ENCODE measurements at places on chromosomes 2 and 18. TPM values are rescaled to one million over a fixed set of nuclear protein-coding genes. Genes with fewer than 3 reads are reported as not detected.

DNA sequence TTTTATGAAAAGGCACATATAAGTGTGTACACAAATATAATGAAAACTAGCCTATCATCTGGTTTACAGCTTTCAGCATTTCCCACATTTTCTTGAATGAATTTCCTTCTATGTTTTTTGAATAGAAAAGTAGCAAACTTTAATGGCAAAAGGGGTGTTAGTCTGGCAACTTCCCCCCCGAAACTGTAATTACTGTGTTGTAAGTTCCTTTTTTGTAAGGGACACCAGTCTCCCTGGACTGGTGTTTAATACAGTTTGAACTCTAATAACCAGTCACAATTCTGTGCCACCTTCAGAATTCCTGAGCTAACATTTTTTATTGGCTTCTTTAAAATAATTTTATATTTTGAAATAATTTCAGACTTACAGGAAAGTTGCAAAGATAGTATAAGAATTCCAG lies 94.2 kb downstream of the ACSL3 start:
- DNase-seq = no peak
- H3K27me3 ChIP-seq = no peaks in the 10 kb centered on the region
- no peaks in the 10 kb centered on the region for H3K4me1 ChIP-seq
- H3K27ac ChIP-seq = no peak overlapping the region
- H3K4me3 ChIP-seq = no peak overlapping the region
- H3K36me3 ChIP-seq = no peaks in the 10 kb centered on the region

- H3K27me3 ChIP-seq = no peaks in the 10 kb centered on the region
- no peak overlapping the region for H3K27ac ChIP-seq
- H3K36me3 ChIP-seq = no peaks in the 10 kb centered on the region
- no peak for DNase-seq
- no peak overlapping the region for H3K4me3 ChIP-seq
These were observed 296.1 kb downstream of the RND3 start for GRCh38 chr2:150191349-150191748.

DNA sequence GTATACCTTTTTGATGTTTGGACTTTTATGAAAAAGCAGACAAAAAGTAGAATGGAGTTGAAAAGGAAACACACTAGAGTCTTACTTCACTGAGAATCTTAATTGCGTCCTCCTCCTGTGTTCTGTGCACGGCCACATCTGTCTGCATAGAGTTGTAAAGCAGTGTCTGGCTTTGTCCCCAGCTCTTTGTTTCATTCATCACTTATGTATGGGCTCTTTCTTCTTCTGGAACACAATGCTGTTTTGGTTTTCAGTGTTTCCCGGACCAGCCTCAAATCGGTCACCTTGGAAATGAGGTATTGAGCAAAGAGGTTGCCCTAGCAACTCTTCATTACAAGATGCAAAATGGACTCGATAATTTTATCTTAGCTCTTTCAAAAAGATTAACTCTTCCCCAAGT lies 104.3 kb upstream of the CNGA3 start:
- H3K27ac ChIP-seq = no peak overlapping the region
- peaks cover 4% of the 10 kb centered on the region for H3K27me3 ChIP-seq
- H3K36me3 ChIP-seq = no peaks in the 10 kb centered on the region
- DNase-seq = no peak
- no peak overlapping the region for H3K4me3 ChIP-seq

- no peak for DNase-seq
- no peak overlapping the region for H3K27ac ChIP-seq
- peaks cover 8% of the 10 kb centered on the region for H3K4me1 ChIP-seq
- no peaks in the 10 kb centered on the region for H3K27me3 ChIP-seq
- peaks cover 55% of the 10 kb centered on the region for H3K36me3 ChIP-seq
- no peak overlapping the region for H3K4me3 ChIP-seq
These were observed 7.5 kb downstream of the HSBP1L1 start for GRCh38 chr18:79971986-79972385.

DNA sequence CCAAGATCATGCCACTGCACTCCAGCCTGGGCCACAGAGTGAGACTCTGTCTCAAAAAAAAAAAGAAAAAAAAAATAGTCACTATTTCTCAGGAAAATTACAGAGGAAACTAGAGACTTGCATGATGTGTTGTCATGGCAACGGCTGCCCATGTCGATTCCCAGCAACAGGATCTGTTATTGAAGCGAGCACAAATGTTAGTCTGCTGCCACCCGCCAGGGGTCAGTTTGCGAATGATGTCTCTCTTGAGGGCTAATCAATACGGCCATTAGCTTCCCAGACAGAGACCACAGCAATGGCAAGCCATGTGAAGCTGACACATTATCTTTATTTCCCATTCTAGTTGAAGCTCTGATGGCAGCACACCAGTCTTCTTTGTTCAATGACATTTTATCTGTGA lies 32.4 kb upstream of the ACYP2 start:
- no peak for DNase-seq
- H3K36me3 ChIP-seq = peaks cover 3% of the 10 kb centered on the region
- no peak overlapping the region for H3K27ac ChIP-seq
- H3K4me3 ChIP-seq = no peak overlapping the region
- H3K27me3 ChIP-seq = no peaks in the 10 kb centered on the region

GRCh38 chr2:196225213-196225612 lies 53.8 kb upstream of the STK17B start:
- no peaks in the 10 kb centered on the region for H3K4me1 ChIP-seq
- no peak overlapping the region for H3K27ac ChIP-seq
- no peak for DNase-seq
- peaks cover 22% of the 10 kb centered on the region for H3K36me3 ChIP-seq
- H3K4me3 ChIP-seq = no peak overlapping the region
- no peaks in the 10 kb centered on the region for H3K27me3 ChIP-seq

GRCh38 chr2:118714118-118714517 lies 133.3 kb downstream of the EN1 start:
- H3K36me3 ChIP-seq = no peaks in the 10 kb centered on the region
- no peak overlapping the region for H3K27ac ChIP-seq
- no peaks in the 10 kb centered on the region for H3K4me1 ChIP-seq
- H3K27me3 ChIP-seq = peaks cover 11% of the 10 kb centered on the region
- DNase-seq = no peak

GRCh38 chr18:37574113-37574512 lies 8.5 kb upstream of the CELF4 start:
- peaks cover 24% of the 10 kb centered on the region for H3K4me1 ChIP-seq
- no peak overlapping the region for H3K4me3 ChIP-seq
- no peak for DNase-seq
- no peaks in the 10 kb centered on the region for H3K36me3 ChIP-seq
- no peak overlapping the region for H3K27ac ChIP-seq
- peaks cover 79% of the 10 kb centered on the region for H3K27me3 ChIP-seq

- H3K36me3 ChIP-seq = peaks cover 50% of the 10 kb centered on the region
- DNase-seq = no peak
- no peak overlapping the region for H3K27ac ChIP-seq
- no peaks in the 10 kb centered on the region for H3K27me3 ChIP-seq
These were observed 24.6 kb downstream of the PRKRA start for GRCh38 chr2:178426388-178426787.

- H3K27ac ChIP-seq = peak overlapping the region; percentile 94
- H3K4me1 ChIP-seq = peaks cover 94% of the 10 kb centered on the region
- H3K4me3 ChIP-seq = peak overlapping the region; percentile 94
- no peaks in the 10 kb centered on the region for H3K27me3 ChIP-seq
These were observed 63.9 kb downstream of the LRRFIP1 start for GRCh38 chr2:237691029-237691907.

DNA sequence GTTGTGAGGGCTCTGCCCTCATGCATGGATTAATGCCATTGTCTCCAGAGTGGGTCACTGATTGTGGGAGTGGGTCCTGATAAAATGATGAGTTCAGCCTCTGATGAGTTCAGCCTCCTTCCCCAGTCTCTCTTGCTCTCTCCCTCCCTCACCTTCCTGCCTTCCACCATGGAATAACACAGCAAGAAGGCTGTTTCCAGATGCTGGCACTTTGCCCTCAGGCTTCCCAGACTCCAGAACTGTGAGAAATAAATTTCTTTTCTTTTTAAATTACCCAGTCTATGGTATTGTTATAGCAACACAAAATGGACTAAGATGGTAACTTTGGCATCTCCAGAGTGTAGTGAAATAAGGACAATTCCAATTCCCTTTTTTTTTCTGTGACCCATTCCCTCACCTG lies 47.1 kb upstream of the MAP4K3 start:
- peaks cover 25% of the 10 kb centered on the region for H3K4me1 ChIP-seq
- H3K27ac ChIP-seq = peak overlapping the region; percentile 2
- no peaks in the 10 kb centered on the region for H3K27me3 ChIP-seq

- no peaks in the 10 kb centered on the region for H3K4me1 ChIP-seq
- H3K4me3 ChIP-seq = no peak overlapping the region
- no peak overlapping the region for H3K27ac ChIP-seq
- H3K36me3 ChIP-seq = peaks cover 10% of the 10 kb centered on the region
These were observed 105.0 kb downstream of the PIGN start for GRCh38 chr18:62081761-62082294.

- H3K27ac ChIP-seq = no peak overlapping the region
- H3K4me1 ChIP-seq = peaks cover 17% of the 10 kb centered on the region
- H3K4me3 ChIP-seq = no peak overlapping the region
These were observed 4.7 kb upstream of the WNT6 start for GRCh38 chr2:218854860-218855259.

GRCh38 chr2:24329700-24330099 lies 30.6 kb downstream of the ITSN2 start:
- H3K4me1 ChIP-seq = peaks cover 71% of the 10 kb centered on the region
- no peak overlapping the region for H3K4me3 ChIP-seq
- no peak overlapping the region for H3K27ac ChIP-seq

GRCh38 chr2:101805152-101806088 lies 107.9 kb downstream of the MAP4K4 start:
- H3K27ac ChIP-seq = peak overlapping the region; percentile 75
- H3K4me1 ChIP-seq = peaks cover 93% of the 10 kb centered on the region
- no peaks in the 10 kb centered on the region for H3K36me3 ChIP-seq

SRD5A2 gene
- total RNA-seq = not detected

TPO gene
- total RNA-seq = 7.1 TPM

NEURL3 gene
- not detected for total RNA-seq

SERPINB3 gene
- total RNA-seq = not detected

TMEM37 gene
- 2.4 TPM for total RNA-seq

LOXL3 gene
- 4.7 TPM for total RNA-seq

KYNU gene
- total RNA-seq = 1.0 TPM

SLC19A3 gene
- total RNA-seq = 0.74 TPM

CSRNP3 gene
- total RNA-seq = 4.0 TPM

DSG2 gene
- 42.6 TPM for total RNA-seq

INPP1 gene
- total RNA-seq = 15.0 TPM

KLHL14 gene
- total RNA-seq = not detected

CIB4 gene
- total RNA-seq = not detected

SPP2 gene
- total RNA-seq = not detected

GATA6 gene
- total RNA-seq = 60.9 TPM

MARCHF4 gene
- 0.08 TPM for total RNA-seq

MPHOSPH10 gene
- 20.7 TPM for total RNA-seq

Measured in left ventricle myocardium inferior (tissue), 1 donor.